ENCODE measurements at places on chromosomes 6 and 20.
A peak's percentile ranks its signal among the peaks of the same experiment; 100 is the strongest.

DNA sequence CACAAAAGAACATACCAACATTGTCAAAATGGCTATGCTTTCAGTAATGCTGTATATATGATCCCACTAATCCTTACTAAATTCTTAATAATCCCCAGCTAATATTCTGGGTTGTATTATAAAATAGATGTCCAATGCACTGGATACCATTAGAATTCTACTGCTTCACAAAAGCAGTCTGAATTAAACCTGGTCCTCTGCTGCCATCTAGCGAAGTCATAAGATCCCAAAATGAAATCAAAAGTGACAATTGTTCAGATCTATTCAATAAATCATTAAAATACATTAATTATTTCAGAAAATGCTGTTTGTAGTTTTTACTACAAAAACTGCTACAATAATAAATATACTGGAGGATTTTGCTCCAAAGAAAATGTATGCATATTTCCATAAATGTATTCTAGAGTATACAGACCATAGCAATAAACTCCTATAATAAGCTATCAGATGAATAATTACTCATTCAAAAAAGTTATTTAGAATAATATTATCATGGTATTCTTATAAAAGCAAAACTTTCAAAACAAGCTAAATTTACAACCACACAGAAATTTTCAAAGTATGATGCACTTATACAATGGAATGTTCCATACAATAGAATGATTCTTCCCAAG, 92.6 kb downstream of the RNGTT start:
- DNase-seq, result peak; percentile 31

- no peak for DNase-seq
These were observed 35.8 kb downstream of the GCM1 start for GRCh38 chr6:53112871-53113270.

DNA sequence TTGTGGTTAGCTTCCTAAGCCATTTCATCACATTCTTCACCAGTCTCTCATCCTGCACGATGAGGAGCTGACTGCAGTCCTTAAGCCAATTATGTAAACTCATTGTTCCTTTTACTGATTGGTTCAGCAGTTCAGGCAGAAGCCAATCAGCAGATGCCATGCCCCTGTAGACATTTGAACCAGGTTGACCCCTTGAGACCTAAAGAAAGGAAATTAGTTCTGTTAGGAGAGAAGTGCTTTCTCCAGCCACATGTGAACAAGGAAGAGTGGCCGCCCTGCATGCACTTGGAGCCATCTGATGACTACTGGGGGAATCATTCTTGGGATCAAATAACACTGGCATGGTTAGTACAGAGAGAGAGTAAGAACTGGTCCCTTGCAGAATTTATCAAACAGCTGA, 535.2 kb upstream of the ID4 start:
- DNase-seq, result no peak

DNA sequence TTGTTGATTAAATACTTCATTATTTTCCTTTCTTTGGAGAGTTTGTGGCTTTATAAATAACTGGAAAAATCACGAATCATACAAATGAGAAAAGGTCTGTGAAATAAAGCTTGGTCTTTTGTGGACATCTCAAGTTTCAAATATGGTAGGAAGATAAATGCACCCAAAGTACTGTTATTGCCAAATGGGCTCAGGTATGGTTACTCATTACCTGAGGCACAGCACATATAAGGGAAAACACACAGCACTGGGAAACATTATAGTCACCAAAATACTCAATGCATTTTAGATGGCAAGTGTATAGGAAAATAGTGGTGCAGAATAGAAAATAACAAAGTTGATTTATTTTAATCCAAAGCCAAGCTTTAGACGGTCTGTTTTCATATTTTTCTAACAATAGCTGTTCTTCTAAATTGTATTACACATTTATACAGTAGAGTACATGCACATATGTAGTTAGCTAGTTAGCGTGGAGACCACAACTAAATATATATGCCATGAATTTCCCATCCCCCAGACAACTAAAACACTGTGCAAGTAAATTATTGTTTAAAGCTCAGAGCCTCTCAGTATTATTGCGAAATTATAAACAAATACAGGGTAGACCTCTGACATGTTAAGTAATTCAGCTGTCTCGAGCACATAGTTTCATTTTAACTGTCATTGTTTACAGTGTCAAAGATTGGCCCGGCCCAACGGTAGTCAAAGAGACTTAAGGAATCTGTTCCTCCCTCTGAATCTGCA, 336.0 kb downstream of the SYNE1 start:
- no peak for DNase-seq

GRCh38 chr20:11853359-11853758, 64.3 kb upstream of the BTBD3 start:
- DNase-seq, result no peak

DNA sequence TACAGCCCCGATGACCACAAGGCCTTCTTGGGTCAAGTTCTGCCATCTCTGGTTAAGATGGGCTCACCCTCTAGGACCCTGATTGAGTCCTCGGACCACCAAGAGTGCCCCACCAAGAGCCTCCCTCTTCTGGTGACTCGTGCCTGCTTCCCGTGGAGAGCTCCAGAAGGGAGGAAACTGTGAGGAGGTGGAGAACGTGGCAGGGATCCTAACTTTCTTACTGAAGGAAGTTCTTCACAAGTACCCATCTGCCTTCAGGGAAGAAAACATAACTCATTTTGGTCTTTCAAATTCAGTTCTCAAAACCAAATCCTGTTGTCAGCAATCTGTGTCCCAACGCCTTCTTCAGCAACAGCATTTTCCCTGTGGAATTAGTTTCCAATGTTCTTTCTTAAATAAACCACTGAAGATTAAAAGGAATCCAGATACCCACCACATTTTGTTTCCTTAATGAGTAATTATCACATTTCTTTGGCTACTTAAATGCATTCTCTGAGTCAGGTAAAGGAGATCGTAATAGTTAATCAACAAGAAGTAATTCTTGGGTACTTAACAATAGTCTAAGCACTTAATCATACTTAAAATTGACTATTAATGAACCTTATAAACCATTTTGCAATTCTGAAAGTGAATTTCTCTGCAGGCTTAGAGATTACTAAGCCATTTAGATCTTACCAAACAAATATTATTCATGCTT, 185.8 kb upstream of the SGK1 start:
- no peak for DNase-seq

DNA sequence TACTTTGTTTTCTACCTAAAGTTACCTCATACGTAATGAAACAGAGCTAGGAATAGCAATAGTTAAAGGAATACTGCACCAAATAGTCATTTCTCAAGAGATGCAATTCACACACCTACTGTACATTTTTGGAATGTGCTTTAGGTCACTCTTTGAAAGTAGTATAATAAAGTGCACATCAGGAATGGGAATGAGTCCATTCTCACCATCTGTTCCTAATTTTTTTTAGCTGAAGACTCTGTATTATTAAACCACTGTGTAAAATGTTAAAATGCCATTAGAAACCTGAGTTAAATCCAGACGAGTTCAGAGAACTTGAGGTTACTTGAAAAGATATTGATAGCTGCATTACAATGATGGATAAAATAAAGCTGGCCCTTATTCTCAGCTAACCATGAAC, 51.9 kb upstream of the EPHA7 start:
- no peak for DNase-seq

- DNase-seq, result no peak
These were observed 3.7 kb downstream of the GDF5 start for GRCh38 chr20:35434085-35435005.

DNA sequence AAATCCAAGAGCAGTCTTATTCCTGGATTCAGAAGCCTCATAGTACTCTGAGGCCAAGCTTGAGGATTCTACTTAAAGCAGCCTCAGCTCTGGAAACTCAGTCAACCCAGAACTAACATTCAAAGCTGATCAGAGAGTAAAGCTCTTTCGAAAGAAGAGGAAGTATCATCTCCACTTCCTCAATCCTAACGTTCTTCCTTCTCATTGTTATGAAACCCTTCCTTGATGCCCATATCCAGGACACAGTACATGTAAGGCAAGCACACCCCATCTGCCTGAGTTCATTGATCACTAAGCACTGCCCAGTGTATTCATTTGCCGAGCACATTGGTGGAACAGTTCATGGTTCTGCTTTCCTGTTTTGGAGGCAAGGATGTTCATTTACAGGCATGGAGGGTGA, at the start of gene IPCEF1:
TSS of gene IPCEF1 (minus strand) at position 114 of the 400 bp plus-strand sequence. CDS start 90,856 bp downstream, outside the sequence.
- DNase-seq, result no peak

DNA sequence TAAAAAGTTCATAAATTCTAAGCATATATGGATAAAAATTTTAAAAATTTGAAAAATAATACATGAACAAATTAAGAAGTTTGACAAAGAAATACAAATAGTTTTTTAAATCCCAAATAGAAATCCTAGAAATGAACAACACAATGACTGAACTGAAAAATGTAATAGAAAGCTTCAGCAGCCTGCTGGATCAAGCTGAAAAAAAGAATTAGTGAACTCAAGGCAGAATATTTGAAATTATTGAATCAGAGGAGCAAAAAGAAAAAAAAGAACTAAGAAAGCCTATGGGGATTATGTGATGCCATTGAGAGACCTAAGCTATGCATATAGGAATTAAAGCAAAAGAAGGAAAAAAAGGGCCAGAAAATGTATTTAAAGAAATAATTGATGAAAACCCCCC, 39.9 kb upstream of the TFB1M start:
- DNase-seq, result no peak

- no peak for DNase-seq
These were observed 27.6 kb downstream of the HCK start for GRCh38 chr20:32079655-32080109.

- DNase-seq, result no peak
These were observed 18.0 kb upstream of the PACSIN1 start for GRCh38 chr6:34447910-34448309.

- DNase-seq, result no peak
These were observed 92.1 kb upstream of the SPTLC3 start for GRCh38 chr20:12916699-12917098.

- DNase-seq, result no peak
These were observed 37.6 kb downstream of the SLC2A10 start for GRCh38 chr20:46746956-46747526.

GRCh38 chr20:40844332-40844731, 155.3 kb upstream of the MAFB start:
- DNase-seq, result no peak

GRCh38 chr20:32234135-32234808, 26.6 kb downstream of the POFUT1 start:
- DNase-seq, result no peak

DNA sequence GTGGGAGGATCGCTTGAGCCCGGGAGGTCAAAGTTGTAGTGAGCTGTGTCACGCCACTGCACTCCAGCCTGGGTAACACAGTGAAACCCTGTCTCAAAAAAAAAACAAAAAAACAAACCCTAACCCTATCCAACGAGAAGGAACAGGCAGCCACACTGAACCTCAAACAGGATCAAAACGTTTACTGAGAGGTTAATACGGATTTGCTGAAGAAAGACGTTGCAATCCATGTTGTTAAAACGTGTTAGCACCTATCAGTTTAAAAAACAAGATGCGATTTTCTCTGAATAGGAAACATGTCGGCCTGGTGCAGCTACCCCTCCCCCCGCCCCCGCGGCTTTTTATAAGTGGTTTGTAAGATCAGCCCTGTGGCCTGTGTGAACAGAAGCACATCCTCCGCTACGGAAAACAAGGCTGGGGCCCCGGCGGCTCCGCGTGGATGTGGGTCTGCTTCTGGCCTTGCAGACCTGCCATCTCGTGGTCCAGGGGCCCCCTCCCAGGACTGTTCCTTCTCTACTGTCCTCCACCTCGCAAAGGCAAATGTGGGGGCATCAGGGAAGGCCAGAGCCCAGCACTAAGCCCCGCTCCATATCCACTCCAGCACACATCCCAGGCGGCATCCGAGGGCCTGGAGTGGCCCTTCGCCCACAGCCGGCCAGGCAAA, 11.4 kb downstream of the SLC2A4RG start:
- DNase-seq, result no peak

DNA sequence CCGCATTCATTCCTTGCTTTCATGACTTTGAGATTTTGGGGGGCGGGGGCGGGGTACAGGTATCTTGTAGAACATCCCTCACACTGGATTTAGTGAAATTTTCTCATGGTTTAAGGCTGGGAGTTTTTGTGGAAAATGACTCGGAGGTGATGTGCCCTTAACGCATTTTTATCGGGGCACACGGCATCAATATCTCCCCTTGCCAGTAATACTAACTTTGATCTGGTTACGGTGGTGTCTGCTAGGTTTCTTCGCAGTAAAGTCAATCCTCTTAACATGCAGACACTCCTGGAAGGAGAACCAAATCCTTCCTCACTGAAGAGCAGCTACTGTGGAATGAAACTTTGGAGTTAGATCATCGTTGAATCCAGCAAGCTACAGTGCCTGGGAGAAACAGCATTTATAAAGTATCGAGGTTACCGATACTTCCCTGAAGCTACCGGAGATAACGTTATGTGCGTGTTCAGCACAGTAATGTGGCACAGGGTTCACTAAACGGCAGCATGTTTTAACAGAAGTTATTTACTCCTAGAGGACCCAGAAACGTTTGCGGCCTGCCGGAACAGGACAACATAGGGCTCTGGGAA, 1.2 kb upstream of the DYNLRB1 start:
- DNase-seq, result no peak

GRCh38 chr6:5271926-5272325, 10.6 kb downstream of the FARS2 start:
- DNase-seq, result no peak

All from stimulated activated CD4-positive, alpha-beta T cell treated with anti-CD3 and anti-CD28 coated beads, Interleukin-2, amount 100 ng/mL, for 48 hours (primary cell).